Hematopoietic multipotent progenitor cell treated with erythropoietin and hydrocortisone succinate and interleukin-3 and kit ligand, for 8 days (in vitro differentiated cells): ENCODE measurements at places on chromosomes 12 and 14.
A peak's percentile ranks its signal among the peaks of the same experiment; 100 is the strongest.

DNA sequence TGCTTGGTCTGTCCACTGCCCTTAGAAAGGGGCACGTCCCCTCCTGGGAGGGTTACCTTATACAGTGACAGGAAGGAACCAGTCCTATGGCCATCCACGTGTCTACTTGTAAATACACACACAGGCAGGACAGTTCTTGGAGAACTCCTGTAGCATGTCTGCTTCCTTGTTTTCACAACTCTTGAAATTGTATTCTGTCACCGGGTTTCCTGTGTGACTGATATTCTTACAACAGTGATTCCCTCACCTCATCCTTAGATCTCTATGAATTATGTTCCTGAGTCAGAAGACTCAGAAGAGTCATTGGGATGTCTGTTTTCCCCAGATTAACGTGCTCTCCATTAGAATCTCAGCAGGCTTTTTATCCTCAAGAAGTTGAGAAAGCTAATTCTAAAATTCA lies 44.1 kb upstream of the DYNC1H1 start:
- no peak for DNase-seq

GRCh38 chr12:89276860-89277259 lies 75.4 kb downstream of the DUSP6 start:
- no peak for DNase-seq

DNA sequence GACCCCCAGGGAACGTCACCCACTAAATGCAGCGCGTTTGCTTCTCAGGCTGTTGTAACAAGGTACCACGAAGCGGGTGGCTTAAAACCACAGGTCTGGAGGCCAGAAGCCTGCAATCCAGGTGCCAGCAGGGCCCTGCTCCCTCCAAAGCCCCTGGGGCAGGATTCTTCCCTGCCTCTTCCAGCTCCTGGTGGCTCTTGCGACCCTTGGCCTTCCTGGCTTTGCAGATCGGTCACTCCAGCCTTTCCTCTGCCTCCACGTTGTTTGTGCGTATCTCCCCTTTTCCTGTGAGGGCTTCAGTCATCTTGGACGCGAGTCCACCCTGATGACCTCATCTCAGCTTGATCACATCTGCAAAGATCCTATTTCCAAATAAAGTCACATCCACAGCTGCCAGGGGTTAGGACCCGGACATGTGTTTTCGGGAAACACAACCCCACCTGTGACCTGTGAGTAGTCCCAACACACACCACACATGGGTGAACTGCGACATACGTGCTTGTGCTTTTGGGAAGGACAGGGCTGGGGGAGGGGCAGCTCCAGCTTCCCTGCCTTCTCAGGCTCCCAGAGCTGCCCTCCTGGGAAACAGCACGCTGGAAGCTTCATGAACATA lies 114.5 kb upstream of the NCOR2 start:
- no peak for DNase-seq

- DNase-seq: peak; percentile 3
Observed at GRCh38 chr14:94485944-94486841, 10.2 kb upstream of the SERPINA9 start.

DNA sequence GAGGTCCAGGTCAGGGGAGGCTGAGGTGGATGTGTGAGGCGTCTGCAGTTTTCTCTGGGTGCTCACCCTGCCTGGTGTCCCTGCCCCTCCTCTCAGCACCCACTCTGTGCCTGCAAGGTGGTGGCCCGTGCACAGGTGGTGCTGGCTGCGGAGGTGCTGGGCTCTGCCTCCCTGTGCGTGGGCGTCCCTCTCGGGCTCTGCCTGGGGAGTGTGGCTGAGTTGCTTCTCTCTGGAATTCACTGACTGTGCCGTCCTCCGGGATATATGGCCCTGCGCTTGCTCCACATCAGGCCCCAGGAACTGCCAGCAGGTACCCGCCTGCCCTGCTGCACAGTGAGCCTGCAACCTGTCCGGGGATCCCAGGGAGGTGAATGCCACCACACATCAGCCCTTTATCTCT lies 379.1 kb downstream of the TMEM121 start:
- no peak for DNase-seq

DNA sequence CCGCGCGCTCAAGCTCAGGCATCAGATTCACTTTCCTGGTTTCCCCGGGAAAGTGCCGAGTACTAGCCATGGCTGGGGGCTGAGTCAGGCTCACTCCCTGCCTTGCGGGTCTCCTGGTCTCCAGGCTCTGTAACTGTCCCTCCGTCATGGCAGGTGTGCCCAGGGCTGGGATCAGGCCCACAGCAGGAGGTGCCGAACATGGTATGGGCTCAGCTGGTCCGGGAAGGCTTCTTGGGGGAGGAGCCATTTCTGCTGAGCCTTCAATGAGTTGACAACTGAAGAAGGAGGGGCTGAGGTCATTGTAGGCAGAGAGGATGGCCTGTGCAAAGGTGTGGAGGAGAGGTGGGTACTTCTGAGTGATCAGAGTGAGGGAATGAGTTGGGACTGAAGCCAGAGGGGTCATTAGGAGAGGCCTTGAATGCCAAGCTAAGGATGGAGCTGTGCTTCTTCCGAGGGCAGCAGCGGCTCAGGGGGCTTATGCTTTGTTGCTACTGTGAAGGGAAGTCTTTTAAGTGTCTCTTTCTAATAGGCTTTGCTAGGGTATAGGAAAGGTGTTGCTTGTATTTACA lies 769 bp downstream of the EXOC3L4 start:
- no peak for DNase-seq

GRCh38 chr12:18731156-18731555 lies 6.7 kb downstream of the PLCZ1 start:
- DNase-seq: no peak

GRCh38 chr14:88140874-88141273 lies 135.9 kb downstream of the GPR65 start:
- no peak for DNase-seq

DNA sequence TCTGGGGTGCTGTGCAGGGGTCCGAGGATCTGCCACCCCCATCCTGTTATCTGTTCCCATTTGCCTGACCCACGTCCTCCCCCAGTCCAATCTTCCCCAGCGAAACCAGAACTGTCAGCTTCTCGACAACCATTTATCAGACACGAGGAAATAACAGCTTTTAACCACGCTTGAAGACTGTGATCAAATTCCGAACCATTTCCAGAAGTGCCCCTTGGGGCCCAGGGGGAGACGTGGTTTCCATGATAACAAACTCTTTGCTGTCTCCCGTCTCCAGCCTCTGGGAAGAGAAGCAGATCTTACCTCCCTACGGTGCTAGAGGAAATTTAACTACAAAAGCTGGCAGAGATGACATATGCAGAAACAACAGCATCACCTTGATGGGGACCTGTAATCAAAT lies 35.1 kb upstream of the SRRM4 start:
- DNase-seq: no peak

DNA sequence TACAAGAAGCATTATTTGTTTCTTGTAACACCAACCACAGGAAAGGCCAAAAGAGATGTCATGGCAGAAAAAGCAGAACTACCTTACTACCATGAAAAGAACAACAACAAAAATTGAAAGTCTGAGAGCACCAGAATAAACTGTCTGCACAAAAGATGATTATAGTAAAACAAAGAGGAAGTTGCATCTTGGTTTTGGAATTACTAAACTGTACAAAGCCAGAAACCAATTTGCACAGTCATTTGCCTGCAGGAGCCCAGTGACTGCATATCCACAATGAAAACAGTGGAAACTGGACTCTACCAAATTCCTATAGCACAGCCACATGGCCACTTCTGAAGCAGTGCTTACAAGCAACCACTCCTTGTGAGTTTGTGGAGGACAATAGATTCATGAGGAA lies 276.2 kb downstream of the SSPN start:
- peak; percentile 23 for DNase-seq
